ENCODE measurements at places on chromosomes 16 and 17.

- DNase-seq: no peak
Measured at GRCh38 chr16:78506367-78507193, 407.1 kb downstream of the WWOX start.

DNA sequence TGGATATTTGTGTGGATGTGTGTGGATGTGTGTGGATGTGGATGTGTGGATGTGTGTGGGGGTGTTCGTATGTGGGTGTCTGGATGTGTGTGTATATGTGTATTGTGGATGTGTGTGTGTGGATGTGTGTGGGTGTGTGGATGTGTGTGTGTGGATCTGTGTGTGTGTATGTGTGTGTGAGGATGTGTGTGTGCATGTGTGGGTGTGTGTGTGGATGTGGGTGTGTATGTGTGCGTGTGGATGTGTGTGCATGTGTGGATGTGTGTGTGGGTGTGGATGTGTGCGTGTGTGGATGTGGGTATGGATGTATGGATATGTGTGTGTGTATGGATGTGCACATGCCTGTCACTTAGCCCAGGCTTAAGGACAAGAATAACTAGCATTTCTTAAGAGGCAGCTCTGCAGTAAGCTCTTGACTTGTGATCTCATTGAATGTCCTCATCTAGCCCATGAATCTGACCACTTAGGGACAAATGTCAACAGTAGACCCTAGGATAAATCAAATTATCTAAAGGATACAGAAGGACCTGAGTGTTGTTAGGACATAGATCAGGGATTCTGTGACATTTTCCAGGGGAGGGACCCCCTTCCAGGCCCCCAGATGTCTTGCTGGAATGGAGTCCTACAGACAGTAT lies 83.5 kb downstream of the BMERB1 start:
- DNase-seq: no peak

DNA sequence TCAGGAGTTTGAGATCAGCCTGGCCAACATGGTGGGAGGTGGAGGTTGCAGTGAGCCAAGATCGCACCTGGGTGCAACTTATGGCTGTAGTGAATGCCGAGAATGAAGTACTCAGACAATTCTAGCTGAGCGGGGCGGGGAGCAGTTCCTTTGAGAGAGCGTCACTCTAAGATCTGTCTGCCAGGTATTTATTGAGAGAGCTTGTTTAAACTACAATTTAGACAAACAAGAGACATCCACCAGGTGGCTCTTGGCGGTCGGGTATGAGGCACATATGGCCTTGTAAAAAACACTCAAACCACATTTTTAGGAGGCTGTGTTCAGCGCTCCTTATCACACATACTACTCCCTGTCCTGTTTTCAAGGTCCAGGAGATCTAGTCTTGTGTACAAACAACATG lies 40.6 kb upstream of the CDH1 start:
- DNase-seq: no peak

- no peak for DNase-seq
Measured at GRCh38 chr16:69166221-69166833, 20.6 kb upstream of the SNTB2 start.

- DNase-seq: no peak
Measured at GRCh38 chr16:77277571-77277970, 78.4 kb downstream of the SYCE1L start.

Measured in D341Med (cell line).